Karpas-422 (cell line): ENCODE measurements at places on chromosomes 2 and 18. TPM values are rescaled to one million over a fixed set of nuclear protein-coding genes. Genes with fewer than 3 reads are reported as not detected.
A peak's percentile ranks its signal among the peaks of the same experiment; 100 is the strongest.

- peak; percentile 95 for DNase-seq
- H3K27ac ChIP-seq: peak overlapping the region; percentile 97
- H3K36me3 ChIP-seq: peaks cover 33% of the 10 kb centered on the region
- H3K4me1 ChIP-seq: peaks cover 45% of the 10 kb centered on the region
These were observed 1.2 kb downstream of the SP3 start for GRCh38 chr2:173963817-173964564.

- no peak overlapping the region for H3K4me3 ChIP-seq
- H3K27ac ChIP-seq: no peak overlapping the region
- H3K36me3 ChIP-seq: peaks cover 55% of the 10 kb centered on the region
- no peak for DNase-seq
These were observed 76.4 kb downstream of the RIF1 start for GRCh38 chr2:151486053-151486452.

DNA sequence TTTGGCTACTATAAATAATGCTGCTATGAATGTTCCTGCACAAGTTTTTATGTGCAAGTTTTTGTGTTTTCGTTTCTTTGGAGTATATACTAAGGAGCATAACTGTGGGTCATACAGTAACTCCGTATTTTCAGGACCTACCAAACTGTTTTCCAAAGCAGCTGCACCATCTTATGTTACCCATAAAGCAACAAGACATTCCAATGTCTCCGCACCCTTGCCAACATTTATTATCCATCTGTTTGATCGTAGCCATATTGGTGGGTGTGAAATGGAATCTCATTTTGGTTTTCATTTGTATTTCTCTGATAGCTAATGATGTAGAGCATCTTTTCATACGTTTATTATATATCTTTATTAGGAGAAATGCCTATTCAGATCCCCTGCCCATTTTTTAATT is 13.8 kb downstream of the TMEM131 start:
- H3K27ac ChIP-seq: no peak overlapping the region
- H3K27me3 ChIP-seq: no peaks in the 10 kb centered on the region
- no peak overlapping the region for H3K4me3 ChIP-seq
- no peak for DNase-seq

DNA sequence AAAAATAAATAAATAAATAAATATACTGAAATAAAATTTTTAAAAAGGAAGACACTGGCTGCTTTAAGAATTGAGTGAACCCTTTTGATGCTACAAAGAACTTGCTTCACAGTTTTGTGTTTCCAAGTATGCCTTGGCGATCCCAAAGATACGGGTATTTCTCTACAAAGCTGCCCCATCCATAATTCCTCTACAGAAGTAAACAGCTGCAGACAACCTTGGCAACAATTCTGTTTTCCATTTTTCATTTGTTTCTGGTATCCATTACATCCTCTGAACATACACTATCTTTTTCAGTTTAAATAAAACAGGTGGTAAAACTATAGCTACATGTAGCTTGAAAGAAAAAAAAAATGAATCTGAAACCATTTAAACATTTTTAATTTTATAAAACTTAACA is 552.8 kb upstream of the KLHL29 start:
- no peaks in the 10 kb centered on the region for H3K27me3 ChIP-seq
- DNase-seq: no peak
- no peaks in the 10 kb centered on the region for H3K36me3 ChIP-seq
- H3K4me1 ChIP-seq: no peaks in the 10 kb centered on the region
- H3K27ac ChIP-seq: no peak overlapping the region

DNA sequence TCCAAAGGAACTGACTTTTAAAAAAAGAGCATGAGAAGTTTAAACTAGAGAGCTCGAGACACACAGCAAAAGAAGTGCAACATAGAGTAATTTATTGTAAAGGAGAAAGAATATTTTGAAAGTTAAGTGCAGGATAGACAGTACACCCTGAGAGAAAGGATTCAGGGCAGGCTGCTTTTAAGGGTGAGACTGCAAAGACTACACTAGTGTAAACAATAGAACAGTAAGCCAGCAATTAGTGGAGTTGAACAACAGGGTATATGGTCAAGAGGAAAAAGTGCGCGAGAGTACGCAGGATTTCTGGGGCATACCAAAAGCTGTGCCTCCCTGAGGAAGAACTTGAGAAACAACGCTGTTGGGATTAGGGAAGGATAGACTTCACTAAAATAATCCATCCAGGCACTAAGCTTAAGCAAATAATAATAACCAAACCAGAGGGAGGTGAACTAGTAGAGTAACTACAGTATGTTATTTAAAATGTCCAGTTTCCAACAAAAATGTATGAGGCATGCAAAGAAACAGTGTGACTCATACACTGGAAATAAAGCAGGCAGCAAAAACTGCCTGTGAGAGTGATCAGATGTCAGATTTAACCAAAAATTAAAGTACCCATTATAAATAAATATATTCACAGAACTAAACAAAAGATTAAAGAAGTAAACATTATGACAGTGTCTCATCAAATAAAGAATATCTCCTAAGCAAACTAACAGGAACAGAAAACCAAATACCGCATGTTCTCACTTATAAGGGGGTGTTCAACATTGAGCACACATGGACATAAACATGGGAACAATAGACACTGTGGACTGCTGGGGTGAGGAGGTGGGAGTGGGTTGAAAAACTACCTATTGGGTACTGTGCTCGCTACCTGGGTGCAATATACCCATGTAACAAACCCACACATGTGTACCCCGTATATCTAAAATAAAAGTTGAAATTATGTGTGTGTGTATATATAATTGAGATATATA is 40.5 kb upstream of the EMILIN2 start:
- H3K4me3 ChIP-seq: no peak overlapping the region
- H3K36me3 ChIP-seq: peaks cover 5% of the 10 kb centered on the region; the same call in 1 of the 2 replicates
- H3K27me3 ChIP-seq: no peaks in the 10 kb centered on the region
- no peak for DNase-seq

The DTNA gene
- total RNA-seq: not detected in 2 replicates

DNA sequence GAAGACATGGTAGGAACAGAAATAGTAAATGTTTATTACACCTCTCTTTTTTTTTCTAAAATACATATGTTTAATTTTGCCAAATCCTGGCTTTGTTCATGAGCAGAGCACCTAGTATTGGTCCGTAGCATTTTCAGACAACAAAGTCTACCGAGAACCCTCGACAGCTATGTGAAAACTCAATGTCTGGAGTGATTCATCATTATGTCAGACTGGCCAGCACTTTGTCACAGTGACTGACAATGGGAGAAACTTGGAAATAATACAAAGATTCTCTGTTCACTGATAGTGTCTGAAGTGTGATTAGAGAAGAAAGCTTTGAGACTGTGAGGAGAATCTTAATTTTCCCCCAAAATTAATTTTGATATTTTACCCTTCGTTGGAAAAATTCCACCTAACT is 143.0 kb downstream of the HNMT start:
- H3K27ac ChIP-seq: no peak overlapping the region
- no peak overlapping the region for H3K4me3 ChIP-seq
- no peaks in the 10 kb centered on the region for H3K4me1 ChIP-seq
- H3K27me3 ChIP-seq: no peaks in the 10 kb centered on the region
- H3K36me3 ChIP-seq: no peaks in the 10 kb centered on the region

DNA sequence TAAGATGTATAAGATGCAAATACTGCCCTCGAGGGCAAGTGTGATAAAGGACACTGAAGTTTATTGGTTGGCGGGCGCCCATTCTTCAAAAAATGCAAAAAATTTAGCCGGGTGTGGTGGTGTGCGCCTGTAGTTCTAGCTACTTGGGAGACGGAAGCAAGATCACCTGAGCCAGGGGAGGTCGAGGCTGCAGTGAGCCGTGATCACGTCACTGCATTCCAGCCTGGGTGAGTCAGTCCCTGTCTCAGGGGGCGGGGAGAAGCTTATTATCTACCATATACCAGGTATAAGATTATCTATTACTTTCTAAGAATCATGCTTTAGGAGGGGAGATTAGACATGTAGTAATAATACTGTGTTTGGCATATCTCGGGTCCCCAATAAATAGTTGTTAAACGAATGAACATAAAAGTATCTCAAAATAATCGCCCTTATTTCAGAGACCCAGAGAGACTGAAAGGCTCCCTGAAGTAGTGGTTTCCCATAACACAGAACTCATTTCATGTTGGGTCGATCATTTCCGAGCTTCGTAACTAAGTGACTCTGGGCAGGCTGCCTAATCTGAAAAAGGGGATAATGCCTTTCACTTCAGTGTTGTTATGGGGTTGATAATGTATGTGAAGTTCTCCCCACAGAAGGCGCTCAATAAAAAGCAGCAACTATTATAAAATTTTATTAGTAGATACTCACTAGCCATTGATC is 1.2 kb upstream of the SELENOI start:
- peaks cover 29% of the 10 kb centered on the region for H3K4me1 ChIP-seq
- peak overlapping the region; percentile 82 for H3K27ac ChIP-seq
- no peaks in the 10 kb centered on the region; the same call in 1 of the 2 replicates for H3K36me3 ChIP-seq
- no peaks in the 10 kb centered on the region for H3K27me3 ChIP-seq

DNA sequence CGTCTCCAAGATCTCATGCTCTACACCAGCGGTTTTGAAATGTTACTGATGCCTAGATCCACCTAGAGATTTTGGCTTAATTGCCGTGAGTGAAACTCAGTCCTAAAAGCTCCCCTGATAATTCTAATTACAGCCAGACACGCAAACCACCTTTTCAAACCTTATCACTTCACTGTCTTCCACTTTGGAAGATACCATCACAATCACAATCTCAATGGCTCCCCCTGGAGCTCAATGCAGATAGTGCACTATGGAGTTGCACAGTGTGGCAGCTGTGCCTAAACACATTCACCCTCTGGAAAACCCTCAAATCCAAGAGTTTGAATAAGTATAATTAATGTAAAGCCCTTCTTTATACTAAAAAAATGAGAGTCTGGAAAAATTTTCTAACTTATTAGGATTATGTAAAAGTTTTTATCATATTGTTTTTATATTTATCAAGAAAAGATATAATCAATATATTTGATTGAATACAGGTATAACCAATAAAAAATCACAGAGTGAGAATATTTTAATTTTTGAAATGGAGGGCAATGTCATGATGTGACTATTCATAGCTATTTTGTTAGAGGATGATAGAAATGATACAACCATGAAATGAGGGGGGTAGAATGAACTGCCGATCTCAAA is 102.9 kb upstream of the SLC8A1 start:
- no peak overlapping the region for H3K27ac ChIP-seq
- no peak overlapping the region for H3K4me3 ChIP-seq
- H3K27me3 ChIP-seq: no peaks in the 10 kb centered on the region
- no peaks in the 10 kb centered on the region for H3K36me3 ChIP-seq

GRCh38 chr18:32251466-32251865 is 61.6 kb downstream of the MEP1B start:
- H3K27ac ChIP-seq: no peak overlapping the region
- no peaks in the 10 kb centered on the region for H3K36me3 ChIP-seq
- no peak for DNase-seq
- H3K4me1 ChIP-seq: no peaks in the 10 kb centered on the region
- H3K4me3 ChIP-seq: no peak overlapping the region
- no peaks in the 10 kb centered on the region for H3K27me3 ChIP-seq

DNA sequence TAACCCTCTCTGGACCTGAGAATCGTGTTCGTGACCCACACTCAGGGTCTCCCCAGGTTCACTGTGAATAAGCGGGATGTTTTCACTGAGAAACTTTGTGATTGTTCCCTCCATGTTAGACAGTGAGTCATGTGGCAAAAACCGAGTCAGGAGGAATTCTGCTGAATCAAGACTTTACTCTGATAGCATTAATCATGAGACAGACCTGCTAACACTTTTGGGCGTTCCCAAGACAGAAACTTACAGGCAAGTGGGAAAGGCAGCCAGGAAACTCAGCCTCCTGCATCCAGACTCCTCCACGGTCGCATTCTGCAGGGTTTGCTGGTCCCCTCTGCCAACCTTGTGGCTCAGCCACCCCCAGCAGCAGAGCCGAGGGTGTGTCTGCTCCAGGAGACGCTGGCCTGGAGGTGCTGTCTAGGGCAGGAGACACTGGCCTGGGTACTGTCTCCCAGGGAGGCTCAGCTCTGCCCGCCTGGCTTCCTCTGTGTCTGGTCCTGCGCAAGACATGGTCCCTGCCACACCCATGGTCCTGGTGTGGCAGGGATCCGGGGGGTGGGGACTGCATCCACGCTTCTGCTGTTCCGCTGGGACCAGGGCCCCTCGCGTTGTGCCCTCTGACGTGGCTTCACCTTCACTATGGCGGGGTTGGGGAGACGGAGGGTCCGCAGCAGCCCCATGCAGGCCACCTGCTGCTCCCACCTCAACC is 177.4 kb downstream of the TWIST2 start:
- no peaks in the 10 kb centered on the region for H3K4me1 ChIP-seq
- DNase-seq: no peak
- no peaks in the 10 kb centered on the region for H3K27me3 ChIP-seq
- no peak overlapping the region for H3K27ac ChIP-seq
- H3K36me3 ChIP-seq: no peaks in the 10 kb centered on the region

The ERFE gene
- 2.8 and 4.1 TPM in 2 replicates for total RNA-seq

DNA sequence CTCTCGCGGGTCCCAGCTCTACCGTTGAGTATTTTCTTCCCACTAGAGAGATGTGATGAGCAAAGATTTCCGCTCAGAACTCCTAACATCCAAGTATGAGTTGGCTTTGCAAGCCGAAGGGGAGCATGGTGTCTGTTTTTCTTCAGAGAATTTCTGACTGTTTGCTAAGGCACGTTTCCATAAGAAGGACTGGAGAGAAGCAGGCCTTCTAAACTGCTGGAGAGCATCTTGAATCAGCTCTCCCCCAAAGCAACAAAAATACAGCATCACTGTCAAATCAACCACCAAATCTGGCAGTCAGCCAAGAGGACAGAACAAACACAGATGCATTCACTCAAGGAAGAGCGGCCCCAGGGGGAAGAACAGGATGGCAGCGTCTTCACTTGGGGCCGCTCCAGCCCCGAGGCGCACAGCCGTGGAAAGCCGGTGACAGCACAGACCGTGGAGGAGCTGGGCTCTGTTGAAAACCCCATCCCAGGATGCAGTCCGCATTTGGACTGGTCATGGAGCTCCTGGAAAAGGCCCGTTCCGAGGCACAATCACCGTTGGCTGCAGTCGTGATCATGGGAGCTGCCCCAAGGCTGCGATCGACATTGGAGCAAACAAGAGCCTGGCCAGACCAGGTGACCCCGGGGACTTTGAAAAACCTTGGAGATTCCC is 101.4 kb downstream of the NFATC1 start:
- no peak overlapping the region for H3K4me3 ChIP-seq
- peaks cover 52% of the 10 kb centered on the region for H3K36me3 ChIP-seq
- H3K27ac ChIP-seq: no peak overlapping the region
- H3K4me1 ChIP-seq: no peaks in the 10 kb centered on the region
- no peaks in the 10 kb centered on the region for H3K27me3 ChIP-seq

- H3K27ac ChIP-seq: no peak overlapping the region
- H3K36me3 ChIP-seq: no peaks in the 10 kb centered on the region
- no peaks in the 10 kb centered on the region for H3K27me3 ChIP-seq
- no peak for DNase-seq
These were observed 255.0 kb downstream of the CAMKMT start for GRCh38 chr2:44616667-44617155.
